Right renal cortex interstitium (tissue), 3 donors: ENCODE measurements at places on chromosomes 4 and X. TPM values are rescaled to one million over a fixed set of nuclear protein-coding genes. Genes with fewer than 3 reads are reported as not detected.

DNA sequence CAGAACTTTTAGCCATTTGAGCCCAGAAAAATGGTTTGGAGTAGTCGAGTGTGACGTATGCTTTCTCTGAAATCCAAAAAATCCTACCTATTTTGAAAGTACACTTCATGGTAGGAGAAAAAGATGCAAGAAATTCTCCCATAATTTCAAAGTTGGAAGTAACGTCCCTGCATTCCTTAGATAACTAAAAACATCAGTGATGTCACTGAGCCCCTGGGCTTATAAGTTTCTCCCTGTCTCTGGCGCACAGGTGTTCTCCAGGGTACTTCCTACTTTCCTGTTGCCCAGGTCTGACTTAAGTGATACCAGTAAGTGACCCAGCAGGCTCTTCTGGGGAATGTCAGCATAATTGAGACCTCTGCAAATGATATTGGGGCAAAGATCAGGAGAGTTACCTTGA, 90.5 kb upstream of the WDR1 start:
- no peak for DNase-seq

- no peak for DNase-seq
These were observed 112.0 kb upstream of the TBL1X start for GRCh38 chrX:9352694-9353411.

DNA sequence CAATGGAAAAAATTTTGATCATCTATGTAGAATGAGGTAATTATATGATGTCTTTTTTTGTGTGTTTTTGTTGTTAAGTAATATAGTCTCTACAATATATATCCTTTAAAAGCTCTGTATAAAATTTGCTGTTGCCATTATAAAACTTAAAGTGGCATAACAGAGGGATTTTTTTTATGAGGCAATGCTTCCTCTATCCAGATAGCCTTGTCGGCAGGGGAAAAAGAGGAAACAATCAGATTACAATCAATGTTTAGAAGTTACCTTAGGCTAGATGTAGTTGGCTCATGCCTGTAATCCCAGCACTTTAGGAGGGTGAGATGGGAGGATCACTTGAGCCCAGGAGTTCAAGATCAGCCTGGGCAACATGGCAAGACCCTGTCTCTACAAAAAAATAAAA, 86.8 kb downstream of the DIAPH2 start:
- no peak for DNase-seq

Gene SLC6A14
- polyA plus RNA-seq: 0.24 TPM

Gene RRH
- 0.65 TPM for polyA plus RNA-seq
